ENCODE measurements at places on chromosomes 6 and 20.

GRCh38 chr6:110738899-110739365, 76.3 kb downstream of the CDK19 start:
- no peak for DNase-seq

GRCh38 chr20:50475681-50476292, 34.4 kb upstream of the PTPN1 start:
- no peak for DNase-seq

- no peak for DNase-seq
Measured at GRCh38 chr6:12369781-12370262, 79.7 kb downstream of the EDN1 start.

- no peak for DNase-seq
Measured at GRCh38 chr6:39178235-39178634, 51.0 kb downstream of the KCNK5 start.

DNA sequence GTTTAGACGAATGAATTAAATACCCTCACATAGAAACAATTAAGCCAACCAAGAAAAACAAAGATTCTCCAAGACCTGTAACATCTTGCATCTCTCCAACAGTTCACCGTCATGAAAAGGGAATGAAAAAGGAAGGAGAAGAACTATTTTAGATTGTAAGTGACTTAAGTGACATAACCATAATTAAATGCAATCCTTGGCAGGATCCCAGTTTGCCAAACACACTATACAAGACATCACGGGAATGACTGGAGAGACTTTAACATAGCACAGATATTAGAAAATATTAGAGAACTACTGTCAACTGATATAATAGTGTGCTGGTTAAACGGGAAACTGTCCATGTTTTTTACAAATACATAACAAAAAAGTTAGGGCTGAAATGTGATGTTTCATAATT, 22.2 kb downstream of the EPB41L2 start:
- DNase-seq = no peak

- no peak for DNase-seq
Measured at GRCh38 chr6:25448965-25449538, 169.9 kb downstream of the CARMIL1 start.

GRCh38 chr6:108254433-108255410, 6.1 kb downstream of the SNX3 start:
- no peak for DNase-seq

DNA sequence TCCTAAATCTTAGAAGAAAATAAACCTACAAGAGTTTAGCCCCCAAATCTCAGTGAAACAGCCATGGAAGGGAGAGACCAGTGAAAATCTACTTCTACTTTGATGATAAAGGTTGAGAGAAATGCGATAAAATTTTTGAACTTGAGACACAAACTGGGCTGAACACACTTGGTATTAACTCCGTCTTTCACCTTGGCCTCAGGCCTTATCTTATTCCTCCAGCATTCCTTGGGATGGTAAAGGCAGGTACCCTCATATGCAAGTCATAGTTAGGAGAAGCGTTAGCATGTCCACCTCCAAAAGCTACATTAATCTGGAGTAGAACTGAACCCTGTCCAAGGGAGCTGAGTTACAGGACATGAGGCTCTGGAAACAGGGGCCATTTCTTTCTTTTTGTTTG, 1.2 kb upstream of the SPTLC3 start:
- no peak for DNase-seq

- no peak for DNase-seq
Measured at GRCh38 chr6:130907687-130908086, 80.5 kb downstream of the SMLR1 start.

GRCh38 chr6:33161354-33162331, 30.6 kb downstream of the COL11A2 start:
- DNase-seq = peak; percentile 80

- no peak for DNase-seq
Measured at GRCh38 chr6:12968290-12968689, 251.7 kb downstream of the PHACTR1 start.

DNA sequence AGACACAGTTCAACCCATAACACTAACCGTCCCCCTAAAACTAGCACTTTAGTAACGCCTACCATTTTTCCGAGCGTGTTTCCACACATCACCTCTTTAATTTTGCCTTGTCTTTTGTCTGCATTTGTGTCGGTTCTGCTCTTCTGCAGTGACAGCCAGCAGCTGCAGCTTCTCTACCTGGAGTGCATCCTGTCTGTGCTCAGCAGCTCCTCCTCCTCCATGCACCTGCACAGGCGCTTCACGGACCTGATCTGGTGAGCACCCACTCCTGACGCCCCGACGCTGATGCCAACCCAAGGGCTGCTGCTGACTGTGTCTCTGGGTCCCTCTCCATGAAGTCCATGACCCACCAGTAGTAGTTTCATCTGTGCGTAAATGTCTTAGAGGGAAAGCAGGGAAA, 35.4 kb upstream of the PBOV1 start:
- no peak for DNase-seq

- DNase-seq = no peak
Measured at GRCh38 chr6:7500752-7501282, 40.7 kb upstream of the DSP start.

- no peak for DNase-seq
Measured at GRCh38 chr20:24978513-24978912, 14.0 kb downstream of the APMAP start.

- DNase-seq = no peak
Measured at GRCh38 chr6:108746366-108746765, 101.9 kb upstream of the ARMC2 start.

DNA sequence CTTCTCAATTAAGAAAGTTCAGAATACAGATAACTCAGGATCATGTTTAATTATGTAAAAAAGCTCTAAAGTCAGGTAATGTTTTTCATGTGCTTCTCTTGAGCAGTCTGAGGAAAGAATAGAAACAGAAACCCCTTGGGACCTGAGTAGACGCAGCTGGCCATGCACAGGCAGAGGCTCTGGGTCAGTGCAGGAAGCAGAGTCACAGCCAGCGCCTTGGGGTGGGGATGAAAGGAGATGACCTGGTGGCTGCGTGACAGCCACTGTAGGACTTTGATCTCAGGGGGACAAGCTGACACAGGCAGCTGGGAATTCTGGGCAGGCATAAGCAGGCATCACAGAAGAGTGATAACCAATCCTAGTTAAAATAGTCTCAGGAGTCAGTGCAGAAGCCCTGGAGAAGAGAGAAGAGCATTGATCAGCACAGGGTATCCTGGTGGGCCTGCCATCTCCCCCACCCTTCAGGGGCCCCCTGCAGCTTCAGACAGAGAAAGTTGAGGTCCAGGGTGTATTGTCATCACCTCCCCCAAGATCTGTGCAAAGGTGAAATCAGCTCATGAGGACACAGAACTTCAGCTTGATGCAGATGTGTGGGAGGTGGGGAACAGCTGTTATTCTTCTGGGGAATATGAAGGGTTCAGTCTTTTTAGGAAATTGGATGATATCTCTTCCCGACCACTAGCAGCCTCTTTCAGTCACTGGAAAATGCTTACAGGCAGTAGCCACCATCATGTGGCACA, 6.4 kb downstream of the HLA-DQB1 start:
- no peak for DNase-seq

GRCh38 chr6:9248133-9248532, 812.8 kb upstream of the SLC35B3 start:
- no peak for DNase-seq

GRCh38 chr6:12348530-12349511, 58.7 kb downstream of the EDN1 start:
- DNase-seq = no peak

- DNase-seq = no peak
Measured at GRCh38 chr20:16647875-16648597, 74.8 kb upstream of the KIF16B start.

DNA sequence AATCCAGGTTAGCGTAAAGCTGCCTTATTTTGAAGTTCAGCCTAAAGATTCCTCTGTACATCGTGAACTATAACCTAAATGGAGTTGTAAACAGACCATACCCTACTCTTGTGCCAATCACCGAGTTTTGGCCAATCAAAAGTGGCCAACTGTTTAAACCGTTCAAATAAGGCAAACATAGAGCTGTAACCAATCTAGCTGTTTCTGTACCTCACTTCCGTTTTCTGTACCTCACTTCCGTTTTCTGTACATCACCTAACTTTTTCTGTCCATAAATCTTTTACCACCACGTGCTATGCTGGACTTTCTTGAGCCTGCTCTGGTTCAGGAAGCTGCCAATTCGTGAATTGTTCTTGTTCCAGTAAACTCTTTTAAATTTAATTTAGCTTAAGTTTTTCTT, 39.7 kb downstream of the LBP start:
- no peak for DNase-seq

- DNase-seq = no peak
Measured at GRCh38 chr6:1616701-1617463, 7.2 kb downstream of the FOXC1 start.

GRCh38 chr20:4252005-4252404, 236.6 kb upstream of the RNF24 start:
- DNase-seq = no peak

DNA sequence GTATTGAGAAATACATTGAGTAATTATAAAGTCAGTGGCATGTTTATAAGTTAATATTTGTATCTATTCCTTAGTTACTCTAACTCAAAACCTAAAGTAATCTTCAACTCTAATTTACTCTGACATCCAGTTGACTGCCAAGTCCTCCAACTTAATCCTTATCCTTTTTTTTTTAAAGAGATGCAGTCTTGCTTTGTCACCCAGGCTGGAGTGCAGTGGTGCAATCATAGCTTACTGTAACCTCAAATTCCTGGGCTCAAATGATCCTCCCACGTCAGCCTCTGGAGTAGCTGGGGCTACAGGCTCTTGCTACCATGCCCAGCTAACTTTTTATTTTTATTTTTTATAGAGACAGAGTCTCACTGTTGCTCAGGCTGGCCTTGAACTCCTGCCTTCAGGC, 24.4 kb downstream of the PTPN1 start:
- no peak for DNase-seq

DNA sequence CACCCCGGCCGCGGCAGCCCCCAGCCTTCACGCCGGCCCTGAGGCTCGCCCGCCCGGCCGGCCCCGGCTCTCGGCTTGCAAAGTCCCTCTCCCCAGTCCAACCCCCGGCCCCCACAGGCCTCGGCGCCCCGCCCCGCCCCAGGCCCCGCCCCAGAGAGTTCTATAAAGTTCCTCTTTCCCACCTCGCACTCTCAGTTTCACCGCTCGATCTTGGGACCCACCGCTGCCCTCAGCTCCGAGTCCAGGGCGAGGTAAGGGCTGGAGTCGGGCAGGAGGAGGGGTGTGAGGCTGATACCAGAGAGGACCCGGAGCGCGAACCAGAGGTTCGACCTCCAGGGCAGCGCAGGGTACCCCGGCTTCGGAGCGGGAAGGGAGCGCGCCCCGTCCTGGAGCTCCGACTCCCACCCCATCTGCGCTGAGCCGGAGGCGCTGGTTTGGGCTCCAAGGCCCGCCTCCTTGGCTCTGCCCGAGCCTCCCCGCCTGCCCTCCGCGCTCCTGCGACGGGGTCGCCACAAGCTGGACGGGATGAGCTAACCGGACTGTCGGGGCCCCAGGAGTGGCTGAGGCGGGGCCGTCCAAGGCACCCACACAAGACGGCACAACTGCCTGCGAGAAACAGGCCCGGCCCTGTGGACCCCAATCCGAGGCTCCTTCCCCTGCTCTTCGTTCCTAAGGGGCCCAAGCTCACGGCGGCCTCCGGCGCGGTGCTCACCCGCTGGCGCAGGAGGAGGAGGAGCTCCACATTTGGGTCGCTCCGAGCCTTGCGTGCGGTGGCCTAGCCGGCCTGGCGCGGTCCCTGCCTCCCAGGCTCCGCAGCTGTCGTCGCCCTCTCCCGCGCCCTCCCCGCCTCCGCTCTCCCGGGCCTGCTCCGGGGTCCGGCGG, at the start of gene IRF4:
IRF4 (plus strand) TSS at position 194 of the 882 bp plus-strand sequence. CDS start 1,401 bp downstream, outside the sequence.
- peak; percentile 72 for DNase-seq

- DNase-seq = no peak
Measured at GRCh38 chr20:48824830-48825565, 2.8 kb downstream of the PREX1 start.
